ENCODE measurements at places on chromosomes 2 and 18.

DNA sequence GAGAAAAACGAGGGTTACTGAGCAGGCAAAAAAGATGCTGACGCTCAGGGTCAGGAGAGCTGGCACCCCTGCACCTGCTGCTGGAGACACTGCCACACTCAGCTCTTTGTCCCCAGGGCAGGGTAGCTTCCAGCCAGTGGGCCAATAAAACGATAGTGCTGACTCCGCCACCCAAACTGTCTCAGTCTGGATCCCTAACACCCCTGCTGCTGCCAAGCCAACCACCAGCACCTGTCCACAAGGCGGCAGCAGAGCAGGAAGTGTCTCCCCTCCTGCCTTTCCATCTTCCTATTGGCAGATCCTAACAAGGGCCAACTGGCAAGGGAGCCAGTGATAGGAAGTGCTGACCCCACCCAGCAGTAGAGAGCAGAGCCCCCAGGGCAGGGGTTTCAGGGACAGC lies 531.5 kb upstream of the SALL3 start:
- DNase-seq = no peak

- no peak for DNase-seq
These were observed 12.9 kb downstream of the RETSAT start for GRCh38 chr2:85341269-85342029.

DNA sequence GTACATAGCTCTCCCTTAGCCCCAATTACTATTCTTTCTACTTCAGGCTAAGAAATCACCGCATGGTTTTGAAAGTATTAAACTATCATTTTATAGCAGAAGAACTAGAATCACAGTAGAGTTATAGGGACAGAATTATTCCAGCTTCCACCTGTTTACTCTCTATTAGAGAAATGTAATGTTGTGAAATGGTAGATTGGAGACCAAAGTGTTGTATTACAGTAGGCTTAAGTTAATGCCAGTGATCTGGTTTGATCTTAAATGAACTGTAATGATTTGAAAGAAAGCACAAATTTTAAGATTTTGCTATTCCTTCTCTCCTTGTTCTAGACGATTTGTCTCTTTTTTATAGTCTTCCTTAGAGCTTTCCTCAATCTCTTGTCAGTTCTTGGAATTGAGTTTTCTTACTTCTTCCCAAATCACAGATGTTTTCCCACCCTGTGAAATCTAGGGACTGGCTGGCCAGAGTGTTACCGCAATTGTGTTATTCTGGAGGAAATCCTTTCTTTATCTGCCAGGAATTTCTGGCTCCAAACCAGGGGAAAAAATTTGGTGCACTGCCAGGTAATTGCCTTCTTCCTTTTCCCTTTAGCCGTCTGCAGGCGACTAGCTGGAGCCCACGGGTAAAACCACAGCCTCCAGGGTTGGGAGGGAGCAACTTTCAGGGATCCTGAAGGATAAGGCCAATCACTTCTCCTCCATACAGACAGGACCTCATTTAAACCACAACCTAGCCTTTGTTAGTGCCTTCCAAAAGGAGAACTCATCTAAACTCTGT lies 51.7 kb downstream of the NOP58 start:
- DNase-seq = peak; percentile 27

- no peak for DNase-seq
These were observed 541.7 kb upstream of the RAB6C start for GRCh38 chr2:129437725-129438124.

GRCh38 chr2:98308068-98308467 lies 38.2 kb upstream of the CNGA3 start:
- no peak for DNase-seq

DNA sequence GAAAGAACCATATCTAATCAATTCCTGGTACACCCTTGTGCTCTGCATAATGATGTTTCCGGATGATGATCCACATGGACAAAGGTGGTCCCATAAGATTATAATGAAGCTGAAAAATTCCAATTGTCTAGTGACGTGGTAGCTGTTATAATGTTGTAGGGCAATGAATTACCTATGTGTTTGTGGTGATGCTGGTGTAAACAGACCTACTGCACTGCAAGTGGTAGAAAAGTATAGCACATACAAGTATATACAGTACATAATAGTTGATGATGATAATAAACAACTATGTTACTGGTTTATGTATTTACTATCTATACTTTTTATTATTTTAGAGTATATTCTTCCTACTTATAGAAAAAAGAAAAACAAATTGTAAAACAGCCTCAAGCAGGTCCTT lies 8.4 kb downstream of the DGKD start:
- DNase-seq = no peak

- DNase-seq = no peak
These were observed 261.5 kb downstream of the AFF3 start for GRCh38 chr2:99880964-99881294.

All from epithelial cell of proximal tubule (primary cell).